Hematopoietic multipotent progenitor cell (in vitro differentiated cells): ENCODE measurements at places on chromosomes 12 and 14. TPM values are rescaled to one million over a fixed set of nuclear protein-coding genes. Genes with fewer than 3 reads are reported as not detected.

SLCO1A2 gene
- total RNA-seq, result under 0.01 TPM

NPFF gene
- not detected for total RNA-seq

CABP1 gene
- under 0.01 TPM for total RNA-seq

IFNG gene
- total RNA-seq, result not detected

CLEC6A gene
- total RNA-seq, result not detected

FGF6 gene
- total RNA-seq, result not detected

KRT74 gene
- total RNA-seq, result not detected

REC8 gene
- total RNA-seq, result 47.1 TPM

SLC17A8 gene
- not detected for total RNA-seq
